ENCODE measurements at places on chromosomes 12 and 14.

GRCh38 chr12:55637467-55637866 is 775 bp downstream of the OR10P1 start:
- DNase-seq: no peak

- peak; percentile 83 for DNase-seq
These were observed 7.9 kb downstream of the SETD1B start for GRCh38 chr12:121811434-121812319.

GRCh38 chr12:27539191-27539631 is 15.2 kb downstream of the PPFIBP1 start:
- DNase-seq: peak; percentile 65

GRCh38 chr12:101945369-101946232 is 68.2 kb downstream of the DRAM1 start:
- DNase-seq: peak; percentile 65

DNA sequence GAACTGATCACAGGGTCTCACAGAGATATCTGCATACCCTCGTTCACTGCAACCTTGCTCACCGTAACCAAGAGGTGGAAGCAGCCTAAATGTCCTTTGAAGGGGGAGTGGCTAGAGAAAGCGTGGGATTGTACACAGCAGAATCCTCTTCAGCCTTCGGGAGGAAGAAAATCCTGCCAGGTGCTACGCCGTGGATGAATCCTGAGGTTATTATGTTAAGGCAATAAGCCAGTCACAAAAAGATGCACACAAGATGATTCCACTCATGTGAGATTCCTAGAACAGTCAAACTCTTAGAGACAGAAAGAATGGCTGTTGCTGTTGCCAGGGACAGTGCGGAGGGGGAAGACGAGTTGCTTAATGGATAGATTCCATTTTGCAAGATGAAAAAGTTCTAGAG is 39.6 kb upstream of the SFSWAP start:
- no peak for DNase-seq

DNA sequence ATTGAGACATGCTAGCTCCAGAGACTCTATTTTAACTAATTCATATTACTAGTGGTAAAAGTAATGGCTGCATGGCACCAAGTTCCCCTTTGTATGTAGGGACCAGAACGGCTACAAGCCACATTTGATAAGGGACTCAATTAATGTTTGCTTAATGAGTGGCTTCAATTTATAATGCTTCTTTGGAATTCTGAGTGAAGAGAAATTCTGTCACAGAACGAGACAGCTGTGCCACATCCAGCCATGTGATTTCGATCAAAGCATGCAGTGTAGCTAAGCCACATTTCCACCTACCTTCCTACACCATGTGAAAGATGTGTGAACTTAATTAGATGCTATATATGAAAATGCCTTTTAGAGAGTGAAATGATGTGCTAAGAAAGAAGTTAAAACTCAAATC is 217.4 kb downstream of the ACSS3 start:
- DNase-seq: no peak

DNA sequence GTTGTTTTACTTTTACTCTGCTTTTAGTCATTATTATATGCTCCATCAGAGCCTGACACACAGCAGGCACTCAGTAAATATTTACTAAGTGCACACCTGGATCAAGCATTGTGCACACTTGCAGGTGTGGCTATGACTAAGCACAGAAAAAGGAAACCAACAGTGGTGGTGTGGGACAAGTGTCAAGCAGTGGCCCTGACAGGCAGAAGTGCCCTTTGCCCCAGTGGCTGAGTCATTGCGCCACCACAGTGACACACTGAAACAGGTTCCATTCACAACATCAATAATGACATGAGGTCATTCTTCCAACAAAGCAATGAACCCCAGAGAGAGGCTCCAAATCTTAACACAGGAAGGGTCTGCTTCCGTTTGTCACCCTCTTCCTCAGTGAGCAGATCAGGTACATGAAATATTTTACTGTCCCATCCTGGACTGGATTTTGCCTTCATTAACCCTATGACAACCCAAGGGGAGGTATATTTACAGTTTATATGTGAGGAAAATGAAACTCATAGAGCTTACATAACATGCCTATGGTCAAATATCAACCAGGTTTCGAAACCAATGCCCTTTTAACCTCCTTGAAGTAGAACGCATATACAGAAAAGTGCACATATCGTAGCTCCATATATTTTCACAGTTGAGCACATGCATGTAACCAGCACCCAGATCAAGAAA is 82.6 kb upstream of the GTF2A1 start:
- DNase-seq: no peak

- no peak for DNase-seq
These were observed 39.3 kb upstream of the ABCC9 start for GRCh38 chr12:21980544-21980943.

GRCh38 chr14:80638620-80639515 is 302.7 kb downstream of the CEP128 start:
- DNase-seq: peak; percentile 77

- no peak for DNase-seq
These were observed 69.1 kb downstream of the TNFAIP2 start for GRCh38 chr14:103192246-103192840.

- DNase-seq: peak; percentile 44
These were observed 58.0 kb downstream of the SYNE2 start for GRCh38 chr14:63910583-63911363.

GRCh38 chr12:52221912-52222457 is 11.1 kb upstream of the KRT7 start:
- peak; percentile 50 for DNase-seq

DNA sequence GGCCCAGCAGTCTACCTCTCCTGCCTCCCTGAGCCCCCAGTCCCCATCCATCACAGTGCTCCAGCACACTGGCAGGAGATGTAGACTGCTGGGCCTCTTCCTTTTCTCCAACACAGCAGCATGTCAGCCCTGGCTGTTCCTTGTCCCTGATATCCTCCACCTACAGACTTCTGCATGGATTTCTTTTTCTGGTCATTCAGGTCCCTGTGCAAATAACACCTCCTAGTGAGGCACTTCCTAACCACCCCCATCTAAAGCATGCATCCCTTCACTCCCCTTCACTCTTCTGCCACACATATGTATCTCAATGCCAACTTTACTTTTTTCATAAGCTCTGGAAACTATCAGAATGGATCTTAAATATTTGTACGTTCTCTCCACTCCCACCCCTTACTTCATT is 81.5 kb downstream of the SLC24A4 start:
- no peak for DNase-seq

DNA sequence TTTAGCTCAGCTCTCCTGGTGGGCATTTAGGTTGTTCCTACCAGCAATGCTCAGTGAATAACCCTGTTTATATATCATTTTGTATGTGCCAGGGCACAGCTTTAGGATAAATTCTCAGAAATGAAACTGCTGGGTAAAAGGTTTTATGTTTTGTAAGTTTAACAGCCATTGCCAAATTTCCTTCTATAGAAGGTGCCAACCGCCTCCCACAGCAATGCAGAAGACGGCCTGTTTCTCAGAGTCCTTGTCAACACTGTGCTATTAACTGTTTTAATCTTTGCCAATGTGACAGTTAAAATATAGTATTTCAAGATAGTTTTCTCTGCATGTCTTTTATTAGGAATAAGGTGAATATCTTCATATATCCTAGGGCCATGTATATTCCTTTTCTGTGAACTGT is 65.0 kb downstream of the PPP1R13B start:
- DNase-seq: no peak

GRCh38 chr12:67802731-67803130 is 154.2 kb downstream of the DYRK2 start:
- no peak for DNase-seq

DNA sequence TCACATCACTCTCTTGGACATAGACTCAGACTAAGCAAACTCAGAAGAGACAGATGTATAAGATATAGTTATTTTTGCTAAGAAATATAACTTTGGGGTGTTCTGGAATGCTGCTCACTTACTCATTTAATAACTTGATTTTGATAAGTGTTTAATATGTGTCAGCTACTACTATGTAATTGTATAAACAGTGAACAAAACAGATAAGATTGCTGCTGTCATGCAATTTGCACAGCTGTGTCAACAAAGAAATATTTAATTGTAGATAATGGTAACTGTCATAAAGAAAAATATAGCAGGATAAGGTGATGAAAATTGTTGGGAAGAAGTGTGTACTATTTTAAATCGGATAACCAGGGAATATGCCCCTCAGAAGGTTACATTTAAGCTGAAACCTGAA is 84.1 kb upstream of the ZDHHC17 start:
- no peak for DNase-seq

DNA sequence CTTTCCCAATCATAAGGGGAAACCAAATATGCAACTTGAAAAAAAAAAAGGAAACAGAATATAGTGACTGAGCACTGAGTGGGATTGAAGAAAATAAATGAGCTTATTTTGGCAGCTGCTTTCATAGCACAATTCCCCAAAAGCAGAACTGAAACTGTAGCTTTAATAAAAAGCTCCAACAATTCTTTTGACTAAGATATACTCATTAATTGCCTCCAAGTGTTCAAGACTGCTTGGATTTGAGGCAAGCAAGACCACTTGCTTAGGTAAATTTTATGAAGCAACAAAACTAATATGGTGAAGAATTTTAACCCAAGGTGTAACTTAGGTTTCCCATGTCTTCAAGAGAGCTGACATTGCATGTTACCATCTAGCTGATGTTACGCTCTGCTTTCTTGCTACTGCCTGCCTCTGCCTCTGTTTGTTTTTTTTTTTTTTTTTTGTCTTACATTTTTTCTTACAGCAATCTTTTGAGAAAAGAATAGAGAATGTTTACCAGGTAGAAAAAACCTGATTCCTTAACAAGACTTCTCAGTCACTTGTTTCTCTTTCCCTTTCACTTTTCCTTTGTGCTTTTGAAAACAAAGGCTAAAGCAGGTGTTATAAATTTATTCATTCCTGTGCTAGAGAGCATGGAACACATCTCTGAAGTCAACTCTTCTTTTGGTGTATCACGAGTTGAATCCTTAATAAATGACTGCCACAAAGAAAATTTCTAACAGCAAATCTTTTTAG is 134.4 kb downstream of the BCAT1 start:
- DNase-seq: no peak

DNA sequence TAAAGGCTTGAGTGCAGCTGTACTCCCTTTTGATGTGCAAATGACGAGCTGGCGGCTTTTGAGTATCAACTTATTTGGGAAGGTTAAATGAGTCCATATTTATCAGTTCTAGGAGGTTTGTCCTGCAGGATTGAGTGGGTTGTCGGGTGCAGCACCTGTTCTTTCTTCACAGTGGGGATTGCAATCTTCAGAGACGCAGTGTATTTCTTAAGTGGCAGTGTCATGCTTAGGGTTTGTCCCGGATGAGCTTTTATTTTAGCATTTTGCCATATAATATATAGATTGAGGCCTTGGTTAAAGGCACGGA is 1.2 kb downstream of the FUT8 start:
- no peak for DNase-seq

- DNase-seq: no peak
These were observed 52.5 kb upstream of the PELI2 start for GRCh38 chr14:56065621-56066290.

GRCh38 chr12:111211910-111212757 is 156.8 kb downstream of the PHETA1 start:
- DNase-seq: no peak

DNA sequence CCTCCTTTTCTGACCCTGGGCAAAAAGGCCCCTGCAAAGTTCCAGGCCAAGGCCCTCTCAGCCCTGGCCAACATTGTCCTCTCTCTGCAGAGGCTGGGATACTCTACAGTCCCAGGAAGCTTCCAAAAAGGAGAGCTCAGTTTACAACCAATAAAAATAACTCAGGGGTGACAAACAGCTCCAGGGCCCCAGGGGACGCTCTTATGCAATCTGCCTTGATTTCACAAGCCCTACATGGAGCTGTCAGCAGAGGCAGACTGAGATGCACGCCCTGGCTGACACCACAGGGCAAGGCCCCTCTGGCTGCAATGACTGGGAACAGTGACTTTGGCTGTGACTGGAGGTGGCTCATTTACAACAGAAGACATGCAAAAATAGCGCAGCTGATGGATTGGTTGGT is 129.0 kb upstream of the MED13L start:
- peak; percentile 94 for DNase-seq

- no peak for DNase-seq
These were observed 249.1 kb downstream of the LRIG3 start for GRCh38 chr12:58671196-58671595.

- DNase-seq: no peak
These were observed 25.9 kb upstream of the SRP54 start for GRCh38 chr14:34956931-34957330.

DNA sequence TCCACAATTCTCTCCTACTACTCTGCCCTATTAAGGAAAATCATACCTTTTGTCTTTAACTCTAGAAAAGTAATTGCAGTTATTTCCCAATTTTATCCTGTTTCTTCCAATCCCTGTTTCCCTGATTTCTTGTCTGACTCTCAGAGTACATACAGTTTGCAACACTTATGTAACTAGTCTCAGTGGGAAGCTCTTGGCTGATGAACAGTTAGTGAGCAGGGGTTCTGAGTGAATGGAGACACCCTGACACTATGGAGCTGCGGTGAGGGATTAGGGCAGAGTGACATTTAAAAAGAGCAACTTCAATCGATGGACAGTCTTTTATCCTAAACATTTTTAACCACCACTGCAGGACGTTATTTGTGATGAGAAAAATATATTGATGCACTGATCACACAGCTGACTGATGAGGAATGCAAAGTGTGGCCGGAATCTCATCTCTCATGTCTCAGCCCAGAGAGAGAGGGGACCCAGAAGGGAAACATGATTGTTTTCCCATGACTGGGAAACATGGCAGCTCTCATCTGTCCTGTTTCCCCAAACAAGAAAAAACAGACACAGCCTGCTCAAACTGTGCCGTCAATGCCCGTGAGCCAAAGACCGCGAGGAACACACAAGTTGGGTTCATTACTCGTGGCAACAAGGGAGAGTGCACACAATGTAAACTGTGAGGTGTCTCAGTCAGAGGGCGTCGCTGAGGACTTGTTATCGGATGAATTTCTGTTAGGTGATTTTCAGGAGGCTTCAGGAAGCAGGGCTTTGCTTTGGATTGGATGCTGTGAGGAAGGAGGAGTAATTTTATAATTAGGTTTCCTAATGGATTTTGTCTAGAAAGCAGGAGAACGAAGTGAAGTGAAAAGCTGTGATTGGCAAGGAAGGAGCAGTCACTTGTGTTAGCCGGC is 5.2 kb upstream of the SLC6A13 start:
- DNase-seq: no peak

DNA sequence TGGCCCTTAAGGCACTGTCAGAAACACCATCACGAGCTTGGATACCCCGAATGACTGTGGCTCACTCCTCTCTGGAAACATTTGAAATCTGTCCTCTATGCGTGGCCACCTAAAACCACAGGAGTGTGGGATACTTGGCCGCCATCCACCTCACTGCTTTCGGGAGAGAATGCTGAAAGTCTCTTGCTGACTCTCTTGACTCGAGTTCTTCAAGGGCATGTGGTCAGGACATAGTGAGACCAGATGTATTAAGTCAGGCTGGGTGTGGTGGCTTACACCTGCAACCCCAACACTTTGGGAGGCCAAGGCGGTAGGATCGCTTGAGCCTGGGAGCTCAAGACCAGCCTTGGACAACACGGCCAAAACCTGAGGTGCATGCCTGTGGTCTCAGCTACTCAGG is 174.7 kb upstream of the ALG10B start:
- DNase-seq: no peak

GRCh38 chr14:95303552-95303951 is 16.2 kb downstream of the CLMN start:
- no peak for DNase-seq

- DNase-seq: no peak
These were observed 425.2 kb downstream of the PCNX1 start for GRCh38 chr14:71332476-71332875.

- no peak for DNase-seq
These were observed 4.5 kb downstream of the TAS2R50 start for GRCh38 chr12:10982244-10982643.

Data from foreskin fibroblast (primary cell).